ENCODE measurements at places on chromosomes 6 and 20.
A peak's percentile ranks its signal among the peaks of the same experiment; 100 is the strongest.

- DNase-seq: no peak
These were observed 107.8 kb downstream of the CDC5L start for GRCh38 chr6:44495036-44495901.

GRCh38 chr20:63321148-63321831, 28.3 kb downstream of the COL20A1 start:
- no peak for DNase-seq

- DNase-seq: no peak
These were observed 112.4 kb downstream of the TAF4 start for GRCh38 chr20:61953037-61954021.

DNA sequence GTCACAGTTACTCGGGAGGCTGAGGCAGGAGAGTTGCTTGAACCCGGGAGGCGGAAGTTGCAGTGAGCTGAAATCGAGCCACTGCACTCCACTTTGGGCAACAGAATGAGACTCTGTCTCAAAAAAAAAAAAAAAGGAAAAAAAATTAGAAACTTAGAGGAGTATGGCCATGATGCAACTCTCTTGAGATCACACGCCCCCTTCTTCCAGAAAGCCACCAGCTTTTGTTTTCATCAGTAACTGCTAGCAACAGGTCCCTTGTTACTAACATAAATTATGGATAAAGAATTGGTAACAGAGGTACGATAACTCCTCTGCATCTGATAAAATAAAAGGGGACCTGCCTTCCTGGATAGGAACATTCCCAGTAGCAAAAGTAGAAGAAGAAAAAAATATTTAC, 308.2 kb downstream of the CD83 start:
- no peak for DNase-seq

- no peak for DNase-seq
These were observed 29.3 kb upstream of the KAT14 start for GRCh38 chr20:18108326-18108725.

- DNase-seq: peak; percentile 74
These were observed 5.8 kb upstream of the USP45 start for GRCh38 chr6:99520855-99521632.

DNA sequence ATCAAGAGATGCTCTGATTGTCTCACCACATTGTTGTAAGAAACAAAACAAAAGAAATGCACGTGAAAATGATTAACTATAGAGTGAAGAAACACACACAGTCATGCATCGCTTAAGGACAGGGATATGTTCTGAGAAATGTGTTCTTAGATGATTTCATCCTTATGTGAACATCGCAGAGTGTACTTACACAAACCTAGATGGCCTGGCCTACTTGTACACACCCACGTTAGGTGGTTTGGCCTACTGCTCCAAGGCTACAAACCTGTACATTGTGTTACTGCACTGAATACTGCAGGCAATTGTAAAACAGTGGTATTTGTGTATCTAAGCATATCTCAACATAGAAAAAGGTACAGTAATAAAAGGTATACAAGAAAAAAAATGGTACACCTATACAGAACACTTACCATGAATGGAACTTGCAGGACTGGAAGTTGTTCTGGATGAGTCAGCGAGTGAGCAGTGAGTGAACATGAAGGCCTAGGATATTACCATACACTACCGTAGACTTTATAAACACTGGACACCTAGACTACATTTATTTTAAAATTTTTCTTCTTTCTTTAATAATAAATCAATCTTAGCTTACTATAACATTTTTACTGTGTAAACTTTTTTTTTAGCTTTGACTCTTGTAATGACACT, 48.6 kb downstream of the FKBP5 start:
- no peak for DNase-seq

GRCh38 chr6:37636116-37636515, 61.6 kb downstream of the MDGA1 start:
- DNase-seq: no peak

DNA sequence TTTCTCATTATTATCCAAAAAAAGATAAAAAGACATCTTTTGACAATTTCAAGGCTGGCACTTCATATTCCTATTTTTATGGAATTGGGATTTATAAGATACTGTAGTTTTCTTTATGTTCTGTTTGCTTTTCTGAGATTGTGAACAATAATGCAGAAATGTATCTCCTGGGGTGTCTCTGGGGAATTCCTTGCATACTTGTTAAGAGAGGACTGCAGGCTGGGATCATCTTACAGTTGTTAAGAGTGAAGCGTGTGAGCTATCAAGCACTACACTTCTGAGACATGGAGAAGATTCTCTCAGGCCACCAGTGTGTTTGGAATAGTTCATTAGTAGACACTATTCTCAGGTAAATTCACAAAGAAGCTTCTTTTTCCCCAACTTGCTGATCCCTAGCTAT, 963.3 kb upstream of the GJE1 start:
- DNase-seq: no peak

DNA sequence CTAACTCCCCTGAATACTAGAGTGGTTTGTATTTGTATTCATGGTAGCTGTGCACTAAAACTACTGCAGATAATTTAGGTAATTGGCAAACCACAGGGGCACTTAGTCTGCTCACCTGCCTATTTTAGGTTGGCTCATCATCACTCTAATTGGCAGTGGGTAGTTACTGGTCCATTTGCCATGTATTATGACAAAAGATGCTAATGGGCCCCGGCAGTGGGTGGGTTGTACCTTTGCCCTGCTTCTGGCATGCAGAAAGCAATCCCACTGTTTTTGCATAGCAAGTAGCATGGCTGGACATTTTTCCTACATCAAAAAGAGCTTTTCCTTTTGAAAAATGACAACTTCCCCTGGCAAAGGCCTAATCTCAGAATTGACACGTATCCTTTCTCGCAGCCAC, 741.4 kb upstream of the MAP3K7 start:
- no peak for DNase-seq

DNA sequence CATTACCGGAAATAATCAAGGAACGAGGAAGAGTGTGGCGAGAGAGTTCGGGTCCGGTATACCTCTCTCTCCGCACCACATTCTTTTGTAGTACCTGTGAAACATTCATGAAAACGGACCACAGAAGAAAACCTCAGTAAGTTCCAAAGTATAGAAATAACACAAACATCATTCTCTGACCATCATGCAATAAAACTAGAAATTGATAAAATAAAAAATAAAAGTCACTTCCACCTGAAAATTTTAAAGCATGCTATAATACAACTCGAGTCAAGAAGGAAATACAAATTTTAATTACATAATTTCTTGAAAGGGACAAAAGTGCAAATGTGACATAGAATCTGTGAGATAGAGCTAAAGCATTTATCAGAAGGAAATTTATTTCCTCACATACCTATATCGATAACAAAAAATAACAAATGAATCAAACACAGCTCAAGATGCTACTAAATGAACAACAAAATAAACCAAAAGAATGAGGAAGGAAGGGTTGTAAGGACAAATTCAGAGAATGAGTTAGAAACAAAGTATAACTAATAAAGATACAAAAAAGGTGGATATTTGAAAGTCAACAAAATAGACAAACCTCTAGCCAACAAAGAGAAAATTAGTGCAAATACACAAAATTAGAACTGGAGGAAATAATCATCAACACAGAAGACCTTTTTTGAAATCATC, 84.2 kb downstream of the TRIM27 start:
- DNase-seq: no peak

GRCh38 chr6:127136786-127137185, 18.3 kb downstream of the RSPO3 start:
- no peak for DNase-seq

DNA sequence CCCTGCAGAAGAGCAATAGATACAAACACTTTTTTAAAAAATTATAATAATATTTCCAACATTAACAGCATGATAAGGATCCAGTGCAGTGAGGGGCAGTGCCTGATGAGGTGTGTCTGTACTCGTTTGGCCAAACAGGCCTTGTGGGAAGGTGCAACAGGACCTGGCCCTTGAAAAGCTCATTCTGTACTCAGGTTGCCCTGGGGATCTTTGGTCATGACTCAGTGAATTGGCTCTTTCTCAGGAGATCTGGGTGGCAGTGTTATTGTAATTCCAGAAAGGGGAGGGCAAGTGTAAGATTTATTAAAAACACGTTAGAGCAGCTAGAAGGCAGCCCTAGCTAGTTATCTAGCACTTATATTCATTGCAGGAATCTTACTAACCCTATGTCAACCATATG, 2.9 kb upstream of the SPINT3 start:
- no peak for DNase-seq

DNA sequence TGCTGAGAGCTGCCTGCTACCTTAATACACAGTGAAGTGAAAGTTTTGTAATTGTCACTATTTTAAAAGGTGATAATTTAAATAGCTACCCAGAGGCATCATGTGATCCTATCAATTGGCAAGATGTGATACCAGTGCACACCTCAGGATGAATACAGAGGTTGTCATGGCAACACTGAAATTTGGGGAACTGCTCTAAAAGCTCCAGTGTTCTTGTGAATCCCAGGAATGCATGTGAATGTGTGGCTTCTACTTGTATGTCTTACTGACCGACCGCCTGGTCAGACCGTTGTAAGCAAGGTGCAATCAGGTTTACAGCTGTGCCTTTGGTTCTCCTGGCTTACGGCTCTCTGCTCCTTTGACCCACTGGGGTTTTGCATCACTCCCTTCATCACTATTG, 146.3 kb upstream of the GJE1 start:
- no peak for DNase-seq

GRCh38 chr6:130206479-130206878, 16.3 kb downstream of the SAMD3 start:
- DNase-seq: no peak

- DNase-seq: peak; percentile 73
These were observed 7.3 kb upstream of the YTHDF1 start for GRCh38 chr20:63223121-63223825.

GRCh38 chr6:158835616-158836221, 16.6 kb upstream of the EZR start:
- peak; percentile 40 for DNase-seq

- no peak for DNase-seq
These were observed 962.5 kb downstream of the KIF16B start for GRCh38 chr20:15610787-15611186.

DNA sequence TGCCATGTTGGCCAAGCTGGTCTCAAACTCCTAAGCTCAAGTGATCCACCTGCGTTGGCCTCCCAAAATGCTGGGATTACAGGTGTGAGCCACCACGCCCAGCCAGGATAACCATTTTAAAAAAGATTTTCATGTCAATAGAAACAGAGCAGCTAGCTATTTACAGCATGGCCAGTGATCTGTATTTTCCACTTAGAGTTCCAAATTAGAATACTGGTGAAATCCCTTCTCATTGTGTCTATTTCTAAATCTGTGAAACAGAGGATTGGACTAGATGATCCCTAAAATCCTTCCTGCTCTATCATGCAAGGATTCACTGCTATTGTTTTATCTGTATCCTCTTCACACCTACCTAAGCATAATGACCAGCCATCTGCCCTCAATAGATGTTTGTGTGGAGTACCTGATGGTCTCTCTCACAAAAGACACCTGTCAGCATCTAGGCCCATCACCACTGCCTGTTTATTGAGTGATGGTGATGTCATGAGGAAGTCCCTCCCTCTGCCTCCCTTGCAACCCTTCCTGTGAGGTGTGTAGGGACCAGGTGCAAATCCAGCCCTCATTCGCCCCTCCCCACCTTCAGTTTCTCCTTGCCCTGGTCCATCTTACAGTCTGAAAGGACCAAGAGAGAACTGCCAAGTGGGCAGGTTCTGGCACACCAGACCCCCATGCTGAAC, 26.5 kb upstream of the SMIM29 start:
- DNase-seq: no peak

- DNase-seq: no peak
These were observed 207.5 kb upstream of the PHACTR1 start for GRCh38 chr6:12509060-12509459.

DNA sequence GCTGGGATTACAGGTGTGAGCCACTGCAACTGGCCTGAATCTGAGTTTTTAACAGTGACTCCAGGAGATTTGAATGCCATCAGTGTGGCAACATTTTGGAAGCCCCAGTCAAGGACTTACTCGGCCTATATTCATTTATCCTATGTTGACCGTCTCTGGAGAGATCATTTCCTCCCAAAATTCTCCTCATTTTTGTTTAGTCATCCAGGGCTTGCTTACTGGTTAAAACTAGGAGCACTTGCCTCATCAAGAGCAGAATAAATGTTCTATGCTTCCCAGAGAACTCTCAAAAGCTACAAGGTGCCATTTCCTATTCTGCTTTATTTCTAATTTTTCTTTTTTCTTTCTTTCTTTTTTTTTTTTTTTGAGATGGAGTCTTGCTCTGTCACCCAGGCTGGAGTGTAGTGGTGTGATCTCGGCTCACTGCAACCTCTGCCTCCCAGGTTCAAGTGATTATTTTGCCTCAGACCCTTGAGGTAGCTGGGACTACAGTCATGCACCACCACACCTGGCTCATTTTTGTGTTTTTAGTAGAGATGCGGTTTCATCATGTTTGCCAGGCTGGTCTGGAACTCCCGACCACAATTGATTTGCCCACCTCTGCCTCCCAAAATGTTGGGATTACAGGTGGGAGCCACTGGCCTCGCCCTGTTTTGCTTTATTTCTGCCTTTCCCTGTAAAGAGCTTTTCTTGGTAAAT, 23.4 kb upstream of the TRIM27 start:
- no peak for DNase-seq

DNA sequence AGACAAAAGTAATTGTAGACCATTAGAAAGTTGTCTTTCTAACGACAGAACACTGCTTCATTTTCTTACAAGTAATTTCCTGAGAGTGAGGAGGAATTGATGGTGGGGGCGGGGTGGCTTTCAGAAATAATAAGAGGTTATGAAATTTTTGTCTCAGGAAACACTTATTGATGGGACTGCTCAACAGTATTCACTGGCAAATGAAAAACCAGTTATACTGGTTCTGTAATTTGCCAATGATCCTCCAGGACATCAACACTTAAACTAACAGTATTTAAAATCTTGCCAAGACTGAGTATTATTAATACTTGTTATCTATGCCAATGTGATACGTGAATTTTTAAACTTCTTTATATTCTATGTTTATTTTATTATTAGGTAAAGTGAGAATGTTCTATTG, 41.8 kb upstream of the FUT9 start:
- no peak for DNase-seq

DNA sequence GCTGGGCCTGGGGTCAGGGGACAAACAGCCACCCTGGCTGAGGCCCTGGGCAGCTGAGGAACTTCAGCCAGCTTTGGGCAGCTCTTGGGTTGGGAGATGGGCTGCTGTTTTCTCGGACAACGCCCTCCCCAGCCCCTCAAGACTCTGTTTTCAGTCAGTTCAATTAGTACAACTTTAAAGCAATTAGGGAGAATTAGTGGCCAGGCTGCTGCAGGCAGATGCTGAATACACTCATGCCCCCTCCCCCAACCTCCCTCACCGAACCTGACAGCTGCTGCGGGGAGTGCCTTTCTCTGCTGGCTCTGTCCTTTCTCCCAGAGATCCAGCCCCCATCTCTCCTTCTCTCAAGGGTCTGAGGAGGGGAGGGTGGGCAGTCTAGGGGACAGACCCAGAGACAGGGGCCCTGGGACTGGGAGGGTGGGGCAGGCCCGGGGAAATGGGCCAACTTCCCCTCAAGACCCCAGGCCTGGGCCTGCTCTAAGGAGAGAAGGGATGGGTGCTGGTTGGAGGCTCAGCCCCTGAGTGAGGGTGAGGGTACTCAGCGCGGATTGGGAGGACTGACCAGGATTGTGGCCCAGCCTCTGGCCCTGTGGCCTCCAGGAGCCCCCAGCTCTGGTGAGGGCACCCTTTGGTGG, 17.8 kb upstream of the MYT1 start:
- no peak for DNase-seq

Measured in HepG2 (cell line).